Activated CD4-positive, alpha-beta T cell treated with anti-CD3 and anti-CD28 coated beads, Interleukin-2, amount 50 U/mL, for 1 hour (primary cell): ENCODE measurements at places on chromosomes 5 and 9.

DNA sequence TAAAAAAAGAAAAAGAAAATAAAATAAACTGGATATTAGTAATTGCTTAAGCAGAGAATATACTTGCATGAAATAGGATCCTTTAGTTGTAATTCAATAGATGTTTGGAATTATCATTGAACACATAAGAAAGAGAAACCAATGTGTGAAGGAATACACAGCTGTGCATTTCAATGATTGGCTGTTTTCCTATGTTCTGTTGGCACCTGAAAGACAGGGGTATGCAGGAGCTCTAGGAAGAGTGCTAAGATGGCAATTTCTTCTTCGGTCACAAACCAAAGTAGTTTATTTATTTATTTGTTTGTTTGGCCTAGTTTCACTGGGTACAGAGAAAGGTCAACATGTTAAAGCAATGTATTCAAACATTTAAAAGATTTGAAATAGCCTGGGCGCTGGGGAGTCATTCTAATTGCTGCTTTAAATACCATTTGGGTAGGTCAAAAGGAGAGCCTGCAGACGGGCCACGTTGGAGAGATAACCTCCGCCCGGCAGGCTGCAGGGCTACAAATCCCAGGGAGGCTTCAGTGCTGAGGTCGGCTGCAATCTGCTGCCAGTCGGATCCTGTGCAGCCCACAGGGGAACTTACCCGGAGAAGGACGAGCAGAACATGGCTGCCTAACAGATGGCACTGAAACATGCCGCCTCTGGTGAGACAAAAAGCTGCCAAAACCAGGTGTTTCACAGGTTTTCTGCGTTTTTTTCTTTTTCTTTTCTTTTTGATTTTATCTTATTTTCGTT, 154.2 kb upstream of the TYRP1 start:
- DNase-seq = no peak

DNA sequence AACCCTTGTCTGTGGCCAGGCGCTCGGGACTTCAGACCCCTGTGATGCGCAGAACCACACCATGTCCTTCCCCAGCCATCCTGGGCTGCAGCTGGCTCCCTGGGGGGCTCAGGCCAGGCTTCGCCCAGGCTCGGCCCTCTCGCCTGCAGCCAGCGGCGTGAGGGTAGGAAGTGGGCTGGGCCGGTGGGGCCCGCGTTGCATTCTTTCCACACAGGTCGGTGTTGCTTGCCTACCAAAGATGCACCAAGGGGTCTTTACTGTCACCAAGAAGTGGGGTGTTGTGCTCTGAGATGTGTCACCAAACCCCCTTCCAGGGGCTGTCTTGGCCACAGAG, 48.3 kb upstream of the RNF130 start:
- no peak for DNase-seq

DNA sequence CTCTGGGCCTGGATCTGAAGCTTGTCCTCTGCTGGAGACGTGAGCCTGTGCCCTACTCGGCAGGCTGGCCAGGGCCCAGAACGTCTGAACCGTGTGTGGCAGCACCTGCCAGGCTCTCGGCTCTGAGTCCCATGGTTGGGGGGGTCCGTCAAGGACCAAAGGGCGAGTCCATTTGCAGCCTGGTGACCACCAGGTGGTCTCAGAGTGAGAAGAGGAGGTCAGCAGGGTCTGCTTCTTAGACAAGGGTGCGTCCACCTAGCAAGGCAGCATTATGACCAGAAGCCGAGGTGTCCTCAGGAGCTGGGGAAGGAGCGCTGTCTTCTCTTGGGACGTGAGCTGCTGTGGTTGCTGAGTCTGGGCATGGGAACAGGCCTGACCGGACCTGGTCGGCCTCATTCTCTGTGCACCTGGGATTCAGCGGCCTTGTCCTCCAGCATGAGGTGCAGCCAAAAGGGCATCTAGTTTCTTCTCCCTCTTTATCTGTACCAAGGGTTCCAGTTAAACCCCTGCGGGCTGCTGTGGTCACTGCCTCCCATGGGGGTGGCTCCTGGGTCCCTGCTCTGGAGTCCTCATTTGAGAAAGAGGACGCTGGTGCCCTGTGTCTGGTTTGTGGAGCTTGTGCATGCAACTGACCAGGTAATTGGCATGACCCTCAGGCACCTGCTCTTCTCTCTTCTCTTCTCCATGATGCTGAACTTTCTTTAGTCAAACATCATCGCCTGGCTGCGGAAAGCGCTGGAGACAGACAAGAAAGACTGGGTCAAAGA, 14.4 kb downstream of the EXOC3 start:
- DNase-seq = no peak

- no peak for DNase-seq
These were observed 92.4 kb downstream of the RORB start for GRCh38 chr9:74589576-74589975.

DNA sequence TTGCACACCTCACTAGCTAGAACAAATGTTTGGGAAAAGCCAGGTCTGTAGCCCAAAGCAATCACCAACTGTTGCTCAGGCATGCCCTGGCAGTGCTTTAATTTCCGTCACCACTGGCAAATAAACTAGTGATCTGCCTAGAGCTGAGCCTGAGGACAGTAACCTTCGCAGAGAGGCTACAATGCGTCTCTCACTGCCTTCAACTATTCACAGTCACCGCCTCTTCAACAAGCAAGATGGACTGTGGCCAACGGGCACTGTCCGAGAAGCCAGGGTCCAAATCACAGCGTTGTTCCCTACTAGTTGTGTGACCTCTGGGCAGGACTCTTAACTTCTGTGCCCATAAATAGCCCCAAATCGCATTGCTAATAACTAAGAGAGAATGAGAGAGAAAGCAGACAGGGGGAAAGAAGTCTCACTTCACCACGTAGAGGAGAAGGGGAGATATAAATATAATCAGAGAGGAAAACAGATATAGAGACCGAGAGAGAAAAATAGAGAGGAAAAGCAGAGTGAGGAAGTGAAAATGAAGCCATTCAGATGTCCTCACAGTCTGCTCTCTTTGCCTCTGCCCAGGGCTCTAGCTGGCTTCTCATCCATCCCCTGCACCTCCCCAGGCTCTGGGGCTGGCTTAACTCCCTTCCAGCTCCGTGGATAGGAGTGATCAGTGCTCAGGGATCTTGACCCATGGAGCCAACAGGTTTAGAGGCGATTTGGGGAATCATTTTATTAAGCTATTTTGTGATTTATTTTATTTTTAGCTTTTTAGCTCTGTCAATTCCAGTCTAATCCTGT, 157.9 kb downstream of the ZDHHC21 start:
- DNase-seq = no peak

GRCh38 chr9:87324613-87325194, 173.0 kb upstream of the DAPK1 start:
- no peak for DNase-seq

DNA sequence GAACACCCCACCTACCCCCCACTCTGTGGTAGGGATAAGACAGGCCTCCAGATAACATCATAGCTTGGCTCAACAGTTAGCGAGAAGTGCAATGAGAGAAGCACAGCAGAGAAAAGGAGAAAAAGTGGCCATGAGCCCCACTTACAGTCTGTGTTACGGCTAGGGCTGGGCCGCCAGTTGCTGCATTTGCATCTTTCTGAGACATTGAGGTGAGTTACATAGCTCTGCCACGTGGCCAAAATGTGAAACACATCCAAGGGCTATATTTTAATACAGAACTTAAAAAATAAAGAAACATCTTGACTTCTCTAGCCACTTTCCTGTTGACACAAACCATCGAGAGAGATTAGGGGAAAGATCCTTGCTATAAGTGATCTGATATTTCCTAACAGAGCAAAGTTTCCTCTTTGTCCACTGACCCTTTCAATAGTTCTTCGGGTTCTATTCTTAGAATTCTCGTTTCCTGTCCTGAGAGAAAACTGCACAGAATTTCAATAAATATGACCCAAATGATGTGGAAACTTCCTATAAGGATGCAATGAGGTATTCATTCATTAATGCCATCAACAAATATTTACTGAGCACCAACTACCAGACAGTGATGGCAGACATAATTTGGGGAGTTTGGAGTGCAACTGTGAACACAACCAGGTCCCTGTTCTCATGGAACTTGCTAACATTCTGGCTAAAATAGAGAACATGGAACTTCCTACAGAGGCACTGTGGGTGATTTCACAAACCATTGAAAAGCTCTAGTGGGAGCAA, 3.2 kb upstream of the TLE4 start:
- DNase-seq = no peak

DNA sequence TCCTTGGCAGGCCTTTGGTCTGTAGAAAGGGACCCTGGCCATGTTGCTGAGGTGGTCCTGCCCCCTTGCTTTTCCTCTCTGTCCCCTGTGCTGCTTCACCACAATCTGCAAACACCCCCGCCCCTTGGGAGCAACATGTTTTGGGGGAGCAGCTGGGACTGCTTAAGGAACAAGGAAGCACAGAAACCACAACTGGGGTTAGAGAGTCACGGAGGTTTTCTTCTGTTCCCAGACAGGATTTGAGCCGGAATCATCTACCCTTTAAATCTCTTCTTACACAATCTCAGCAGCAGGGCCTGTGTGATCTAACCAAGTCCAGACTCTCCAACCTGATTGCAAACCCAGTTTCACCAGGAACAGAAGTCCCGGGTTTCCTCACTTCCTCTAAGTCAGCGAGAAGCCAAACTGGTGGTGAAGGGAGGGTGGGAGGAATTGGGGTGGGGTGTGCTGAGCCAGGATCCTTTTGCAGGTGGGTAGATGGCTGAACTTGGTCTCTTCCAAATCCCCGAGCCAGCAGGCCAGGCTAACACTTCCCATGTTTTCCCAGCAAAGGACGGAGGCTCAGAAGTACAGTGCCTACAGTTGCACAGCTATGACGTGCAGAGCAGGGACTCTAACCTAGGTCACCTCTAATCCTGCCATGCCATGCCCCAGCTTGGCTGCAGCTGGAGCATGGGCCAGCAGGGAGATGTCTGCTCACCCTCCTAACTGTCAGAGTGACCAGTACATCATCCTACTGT, 25.0 kb downstream of the SH3PXD2B start:
- no peak for DNase-seq

DNA sequence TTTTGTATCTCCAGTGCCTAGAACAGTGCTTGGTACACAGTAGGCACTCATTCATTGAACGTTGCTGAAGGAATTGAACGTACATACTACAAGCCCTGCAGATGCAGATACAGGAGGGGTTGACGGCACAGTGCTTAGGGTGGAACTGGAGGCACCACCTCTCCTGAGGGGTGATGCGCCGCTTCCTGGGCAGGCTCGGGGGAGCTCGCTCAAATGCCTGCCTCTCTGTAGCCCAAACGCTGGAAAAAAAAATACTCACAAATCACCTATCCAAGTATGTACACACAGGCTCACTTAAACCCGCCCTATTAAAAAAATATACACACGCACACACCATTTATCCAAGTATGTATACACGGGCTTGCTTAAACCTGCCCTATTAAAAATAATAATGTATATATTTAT, 536 bp upstream of the COMMD10 start:
- peak; percentile 22 for DNase-seq

GRCh38 chr5:149273950-149274349, 2.3 kb downstream of the AFAP1L1 start:
- DNase-seq = no peak

DNA sequence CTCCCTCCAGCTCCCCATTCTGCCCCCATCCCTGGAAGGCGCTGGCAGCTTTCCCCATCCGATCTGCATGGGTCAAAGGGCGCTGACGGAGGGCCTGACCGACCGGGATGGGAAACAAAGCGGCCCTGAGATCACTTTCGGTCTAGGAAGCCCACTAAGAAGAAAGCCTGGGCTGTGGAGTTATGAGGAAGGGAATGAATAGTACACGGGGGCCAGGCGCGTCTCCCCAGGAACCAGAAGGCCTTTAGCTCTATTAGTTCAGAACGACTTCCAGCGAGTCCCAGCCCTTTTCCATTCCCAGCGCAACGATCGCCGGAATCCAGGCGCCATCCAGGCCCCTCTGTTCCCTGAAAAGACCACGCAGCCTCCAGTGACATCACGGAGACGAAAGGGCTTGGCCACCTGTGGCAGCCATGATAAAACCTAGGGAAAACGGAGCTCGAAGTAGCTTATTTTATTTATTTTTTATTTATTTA, 70.1 kb upstream of the CCDC180 start:
- no peak for DNase-seq

GRCh38 chr9:128026773-128027541, 40.2 kb downstream of the NAIF1 start:
- DNase-seq = peak; percentile 35

DNA sequence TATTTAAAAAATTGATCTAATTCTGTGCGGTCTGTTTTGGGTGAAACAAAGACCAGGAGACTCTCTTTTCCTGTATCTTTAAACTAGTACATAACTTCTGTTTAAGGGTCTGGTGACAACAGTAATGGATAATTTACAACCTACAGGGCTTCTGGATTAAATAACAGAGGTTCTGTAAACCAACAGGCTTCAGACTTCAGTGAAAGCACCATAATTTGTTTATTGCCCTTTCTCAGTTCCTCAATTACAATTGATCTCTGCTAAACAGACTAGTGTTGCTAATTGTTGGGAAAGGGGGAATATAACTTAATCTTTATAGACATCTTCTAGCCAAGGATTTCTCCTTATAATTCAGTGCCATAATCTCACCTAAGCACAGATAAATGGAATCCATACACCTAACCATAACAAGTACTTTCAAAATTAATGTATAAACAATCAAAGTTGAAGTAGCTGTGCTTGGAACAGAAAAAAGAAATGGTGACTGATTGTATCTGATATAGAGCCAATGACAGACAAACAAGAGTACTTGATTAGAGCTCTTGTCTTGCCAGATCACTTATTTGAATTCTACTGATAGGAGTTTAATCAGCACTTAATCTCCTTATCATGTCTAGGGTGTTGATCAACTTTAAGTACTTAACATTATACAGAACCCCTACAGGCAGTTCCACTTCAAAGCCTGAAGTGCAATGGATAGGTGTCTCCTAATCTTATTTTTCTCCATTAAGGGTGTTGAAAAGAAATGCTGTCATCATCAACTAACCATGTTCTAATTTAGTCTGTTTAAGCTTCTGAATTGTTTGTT, 536.0 kb downstream of the NR2F1-AS1 start:
- no peak for DNase-seq

DNA sequence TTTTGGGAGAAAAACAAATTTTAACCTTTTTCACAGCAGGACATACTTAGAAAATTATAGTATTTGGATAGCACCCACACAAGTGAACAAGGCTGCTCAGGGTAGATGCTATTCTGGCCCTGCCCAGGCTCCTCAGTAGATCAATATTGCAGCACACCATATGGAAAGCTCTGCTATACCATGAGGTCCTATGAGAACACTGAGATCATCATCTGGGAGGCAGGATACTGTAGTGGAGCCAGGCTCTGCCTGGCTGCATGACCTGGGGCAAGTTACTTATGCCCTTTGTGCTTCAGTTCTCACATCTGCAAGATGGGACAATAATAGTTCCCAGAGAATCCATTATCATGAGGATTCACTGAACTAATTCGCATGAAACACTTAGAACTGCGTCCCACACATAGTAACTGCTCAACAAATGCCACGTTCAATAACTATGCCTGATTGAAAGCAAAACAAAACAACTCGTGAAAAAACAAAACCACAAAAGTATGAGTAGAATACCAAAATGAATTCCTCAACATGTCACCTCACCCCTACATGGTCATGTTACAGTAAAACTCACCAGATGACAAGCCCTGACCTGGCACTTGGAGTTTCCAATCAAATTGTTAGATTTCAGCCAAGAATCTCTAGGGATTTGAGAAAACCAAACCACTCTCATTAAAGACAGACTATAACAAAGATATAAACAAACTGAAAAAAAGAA, 31.9 kb downstream of the ARSB start:
- no peak for DNase-seq

GRCh38 chr5:65209341-65209740, 272.4 kb downstream of the ADAMTS6 start:
- no peak for DNase-seq

- DNase-seq = no peak
These were observed 273.0 kb upstream of the IRX1 start for GRCh38 chr5:3322642-3323041.
